ENCODE measurements at places on chromosomes 2 and 18. TPM values are rescaled to one million over a fixed set of nuclear protein-coding genes. Genes with fewer than 3 reads are reported as not detected.
A peak's percentile ranks its signal among the peaks of the same experiment; 100 is the strongest.

The DNAJC5G gene
- total RNA-seq = 0.31 TPM

The SIX3 gene
- total RNA-seq = not detected

The IL36A gene
- total RNA-seq = not detected

The GPR17 gene
- not detected for total RNA-seq

- no peaks in the 10 kb centered on the region for H3K27me3 ChIP-seq
- peak overlapping the region; percentile 97 for H3K27ac ChIP-seq
- peak overlapping the region; percentile 52 for H3K4me3 ChIP-seq
- peaks cover 30% of the 10 kb centered on the region for H3K36me3 ChIP-seq
- H3K4me1 ChIP-seq = peaks cover 85% of the 10 kb centered on the region
Observed at GRCh38 chr2:157404363-157404762, 39.5 kb downstream of the CYTIP start.

DNA sequence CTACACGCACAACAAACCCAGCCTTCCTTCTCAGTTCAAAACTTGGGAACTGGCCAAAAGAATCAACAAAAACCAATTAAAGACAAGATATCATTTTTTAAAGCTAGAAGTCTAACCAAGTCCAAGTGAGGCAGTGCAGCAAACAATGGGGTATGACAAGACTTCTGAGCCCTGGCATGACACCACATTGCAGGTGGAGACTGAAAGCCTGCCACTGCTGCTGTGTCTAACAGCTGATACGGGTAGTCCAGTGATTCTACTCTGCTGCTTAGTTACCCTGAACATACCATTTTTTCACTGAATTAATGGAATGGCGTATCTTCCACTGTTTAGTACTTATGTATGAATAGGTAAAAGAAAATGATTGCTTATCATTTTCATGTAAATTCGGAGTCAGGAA lies 47.4 kb upstream of the KIDINS220 start:
- no peak overlapping the region for H3K4me3 ChIP-seq
- DNase-seq = no peak
- no peaks in the 10 kb centered on the region for H3K27me3 ChIP-seq
- H3K36me3 ChIP-seq = no peaks in the 10 kb centered on the region
- H3K4me1 ChIP-seq = no peaks in the 10 kb centered on the region

DNA sequence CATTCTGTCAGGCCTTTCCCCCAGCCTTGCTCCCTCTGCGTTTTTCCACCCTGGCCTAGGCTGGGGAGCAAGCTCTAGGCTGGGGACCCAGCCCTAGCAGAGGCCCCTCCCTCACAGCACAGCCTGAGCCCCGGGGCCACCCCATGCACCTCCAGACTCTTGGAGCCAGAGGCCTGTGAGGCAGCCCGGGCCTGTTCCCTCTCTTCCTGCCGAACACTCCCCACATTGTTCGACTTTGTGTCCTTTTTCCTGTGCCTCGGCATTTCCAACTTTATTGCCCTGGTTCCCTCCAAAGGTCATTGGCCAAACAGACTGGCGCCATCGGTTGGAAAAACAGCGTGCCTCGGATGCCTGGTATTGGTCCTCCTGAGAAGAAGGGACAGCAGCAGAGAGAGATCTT lies 79.7 kb downstream of the HS1BP3 start:
- H3K4me3 ChIP-seq = no peak overlapping the region
- H3K27me3 ChIP-seq = no peaks in the 10 kb centered on the region
- DNase-seq = no peak
- H3K36me3 ChIP-seq = no peaks in the 10 kb centered on the region
- H3K4me1 ChIP-seq = peaks cover 15% of the 10 kb centered on the region
- no peak overlapping the region for H3K27ac ChIP-seq

DNA sequence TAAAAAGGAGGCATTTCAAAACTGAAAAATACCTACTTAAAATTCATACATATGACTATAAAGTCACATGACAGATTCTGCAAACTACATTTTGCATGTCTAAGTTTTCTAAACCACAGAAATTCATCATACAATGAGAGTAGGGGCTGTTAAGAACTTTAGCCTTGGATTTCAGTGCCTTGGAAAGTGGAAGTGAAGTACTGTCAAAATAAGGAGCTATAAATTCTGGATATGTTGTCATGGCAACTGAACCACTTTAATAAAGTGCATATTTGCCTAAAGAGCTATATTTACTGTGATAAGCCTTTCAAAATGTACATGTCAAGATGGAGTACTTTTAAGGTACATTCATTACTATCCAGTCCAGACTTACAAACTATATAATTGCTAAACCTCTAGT lies 227.1 kb downstream of the RAB3GAP1 start:
- no peak overlapping the region for H3K4me3 ChIP-seq
- no peaks in the 10 kb centered on the region for H3K27me3 ChIP-seq
- no peak for DNase-seq
- no peaks in the 10 kb centered on the region for H3K4me1 ChIP-seq
- no peaks in the 10 kb centered on the region for H3K36me3 ChIP-seq

- no peak overlapping the region for H3K4me3 ChIP-seq
- H3K4me1 ChIP-seq = no peaks in the 10 kb centered on the region
- H3K27ac ChIP-seq = no peak overlapping the region
- H3K36me3 ChIP-seq = peaks cover 3% of the 10 kb centered on the region
- DNase-seq = no peak
- no peaks in the 10 kb centered on the region for H3K27me3 ChIP-seq
Observed at GRCh38 chr2:54239427-54239826, 16.6 kb downstream of the TSPYL6 start.

DNA sequence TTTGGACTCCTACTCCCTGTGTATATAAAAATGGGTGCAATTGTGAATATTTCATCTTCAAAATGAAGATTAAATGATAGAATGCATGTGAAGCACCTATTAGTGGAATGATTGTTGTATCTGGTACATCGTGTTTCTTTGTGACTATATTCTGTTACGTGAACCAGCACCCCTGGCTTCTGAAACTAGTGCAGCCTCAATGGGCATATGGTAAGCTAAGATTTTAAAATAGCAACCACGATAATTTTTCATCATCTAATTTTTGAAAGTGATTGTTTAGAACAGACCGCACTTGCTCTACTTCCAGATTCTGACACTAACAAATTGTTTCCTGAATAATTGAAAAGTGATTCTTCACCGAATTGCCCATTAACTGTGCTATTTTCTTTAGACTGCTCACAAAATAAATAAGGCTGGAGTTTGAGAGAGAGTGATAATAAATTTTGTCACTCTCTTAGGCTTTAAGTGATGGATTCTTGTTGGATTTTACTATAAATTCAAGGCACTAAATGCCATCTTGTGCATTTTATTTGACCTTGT lies 806.1 kb upstream of the LRATD1 start:
- no peak overlapping the region for H3K27ac ChIP-seq
- DNase-seq = no peak
- H3K4me1 ChIP-seq = no peaks in the 10 kb centered on the region
- no peaks in the 10 kb centered on the region for H3K27me3 ChIP-seq
- H3K36me3 ChIP-seq = no peaks in the 10 kb centered on the region

All from activated T-cell treated with anti-CD3 and anti-CD28 coated beads, Interleukin-2, amount 50 U/mL, for 72 hours (primary cell).